Chondrocyte (in vitro differentiated cells): ENCODE measurements at places on chromosomes 3 and 15. TPM values are rescaled to one million over a fixed set of nuclear protein-coding genes. Genes with fewer than 3 reads are reported as not detected.

DNA sequence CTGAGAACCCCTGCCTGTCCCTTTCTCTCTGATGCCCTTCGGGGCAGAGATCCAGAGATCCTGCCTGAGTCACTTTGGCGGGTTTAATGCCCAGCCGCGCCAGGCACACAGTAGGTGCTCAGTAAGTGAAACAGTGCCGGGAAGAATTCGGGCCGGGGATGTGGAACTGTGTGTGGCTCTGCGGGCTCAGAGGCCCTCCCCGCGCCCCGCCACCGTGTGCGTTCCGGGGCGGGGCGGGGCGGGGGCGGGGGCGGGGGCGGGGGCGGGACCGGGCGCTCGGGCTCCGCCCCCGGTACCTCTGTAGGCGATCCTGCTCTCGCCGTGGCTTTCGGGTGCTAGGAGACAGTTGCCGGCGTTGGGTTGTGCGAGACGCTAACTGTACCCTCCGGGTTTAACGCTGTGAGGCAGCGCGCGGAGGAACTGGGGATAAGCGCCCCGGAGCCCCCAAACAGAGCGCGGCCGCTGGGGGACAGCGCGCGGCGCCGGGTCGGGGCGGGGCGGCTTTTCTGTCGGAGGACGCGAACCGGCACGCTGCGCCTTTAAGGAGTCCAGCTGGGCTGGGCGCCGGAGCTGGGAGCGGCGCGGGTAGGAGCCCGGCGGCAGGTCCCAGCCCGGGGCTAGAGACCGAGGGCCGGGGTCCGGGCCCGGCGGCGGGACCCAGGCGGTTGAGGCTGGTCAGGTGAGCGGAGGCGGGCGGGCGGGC is at the start of gene ABHD6:
Gene ABHD6 (plus strand): TSS at position 555 of the 703 bp plus-strand sequence. CDS start 18,795 bp downstream, outside the sequence.
- H3K27ac ChIP-seq, result peak within 1 kb of the TSS; percentile 32
- H3K27me3 ChIP-seq, result no peaks in the 10 kb centered on the region
- H3K36me3 ChIP-seq, result no peaks in the 10 kb centered on the region

- H3K4me3 ChIP-seq, result no peak overlapping the region
- H3K4me1 ChIP-seq, result peaks cover 32% of the 10 kb centered on the region
- H3K27me3 ChIP-seq, result no peaks in the 10 kb centered on the region
- H3K27ac ChIP-seq, result no peak overlapping the region
- DNase-seq, result no peak
- peaks cover 4% of the 10 kb centered on the region for H3K36me3 ChIP-seq
These were observed 56.7 kb upstream of the LMOD3 start for GRCh38 chr3:69178838-69179739.

- no peak overlapping the region for H3K4me3 ChIP-seq
- H3K4me1 ChIP-seq, result no peaks in the 10 kb centered on the region
- H3K36me3 ChIP-seq, result no peaks in the 10 kb centered on the region
- H3K27me3 ChIP-seq, result peaks cover 20% of the 10 kb centered on the region
- H3K27ac ChIP-seq, result no peak overlapping the region
These were observed 105.8 kb upstream of the ARL6 start for GRCh38 chr3:97658668-97659285.

DNA sequence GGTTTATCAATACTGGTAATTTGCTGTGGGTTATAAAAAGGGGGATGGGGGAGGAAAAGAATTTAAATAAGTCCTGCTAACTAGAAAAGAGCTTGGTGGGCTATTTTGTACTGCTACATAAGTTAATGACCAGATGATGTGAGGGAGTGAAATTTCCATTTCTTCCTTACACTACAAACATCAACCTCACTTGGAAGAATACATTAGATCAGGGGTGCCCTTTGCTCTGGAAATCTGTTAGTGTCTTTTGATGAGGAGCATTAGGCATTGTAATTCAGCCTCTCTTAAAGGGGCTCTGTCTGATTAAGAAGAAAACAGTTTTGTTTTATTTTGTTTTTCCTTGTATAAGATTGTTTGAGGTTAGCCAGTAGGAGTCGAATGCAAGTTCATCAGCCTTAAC is 576.4 kb upstream of the TBL1XR1 start:
- H3K27me3 ChIP-seq, result no peaks in the 10 kb centered on the region
- peaks cover 8% of the 10 kb centered on the region for H3K36me3 ChIP-seq
- peaks cover 85% of the 10 kb centered on the region for H3K4me1 ChIP-seq

- H3K4me3 ChIP-seq, result no peak overlapping the region
- no peak overlapping the region for H3K27ac ChIP-seq
- no peaks in the 10 kb centered on the region for H3K36me3 ChIP-seq
- DNase-seq, result no peak
These were observed 638.2 kb upstream of the NAALADL2 start for GRCh38 chr3:174220775-174221554.

- no peaks in the 10 kb centered on the region for H3K27me3 ChIP-seq
- no peak for DNase-seq
- peaks cover 7% of the 10 kb centered on the region for H3K4me1 ChIP-seq
- peaks cover 2% of the 10 kb centered on the region for H3K36me3 ChIP-seq
- no peak overlapping the region for H3K27ac ChIP-seq
These were observed 33.6 kb downstream of the SQOR start for GRCh38 chr15:45668386-45668785.

DNA sequence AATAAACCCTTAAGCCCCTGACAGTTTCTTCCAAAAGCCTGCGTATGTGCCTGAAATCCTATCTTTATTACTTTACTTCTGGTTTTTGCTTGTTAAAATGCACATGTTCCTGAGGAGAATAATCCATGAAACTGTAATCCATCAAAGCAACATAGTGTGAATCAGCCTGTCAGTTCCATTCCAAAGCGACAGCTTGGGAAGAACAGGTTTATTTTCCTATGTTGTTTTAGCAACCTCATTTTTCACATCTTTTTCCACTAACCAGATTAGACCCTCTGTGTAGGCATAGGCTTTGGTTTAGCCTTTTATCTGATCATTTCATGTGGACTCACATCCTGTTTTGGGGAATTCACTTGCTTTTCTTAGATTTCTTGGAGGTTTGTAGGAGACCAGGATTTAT is 988.0 kb downstream of the SQOR start:
- DNase-seq, result no peak
- H3K27me3 ChIP-seq, result no peaks in the 10 kb centered on the region
- H3K4me3 ChIP-seq, result no peak overlapping the region
- no peaks in the 10 kb centered on the region for H3K4me1 ChIP-seq
- H3K27ac ChIP-seq, result no peak overlapping the region
- no peaks in the 10 kb centered on the region for H3K36me3 ChIP-seq

DNA sequence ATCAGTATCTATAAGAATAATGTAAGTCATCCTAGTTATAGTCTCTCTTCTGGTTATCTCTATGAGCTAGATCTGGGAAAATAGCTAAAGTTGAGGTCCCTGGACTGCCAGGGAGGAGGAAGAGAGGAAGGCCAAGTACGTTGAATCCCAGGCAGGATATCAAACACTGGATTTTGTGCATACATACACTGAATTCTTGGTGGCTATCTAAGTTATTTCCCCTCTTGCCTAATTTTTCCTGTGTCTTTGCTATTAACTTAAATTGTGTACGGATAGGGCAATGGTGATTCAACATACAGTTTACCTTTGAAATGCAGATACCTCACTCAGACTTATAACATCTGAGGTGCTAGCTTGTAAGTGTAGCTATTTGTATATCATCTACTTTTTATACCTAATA is 27.2 kb downstream of the FBXO22 start:
- H3K36me3 ChIP-seq, result peaks cover 23% of the 10 kb centered on the region
- no peak for DNase-seq
- no peak overlapping the region for H3K27ac ChIP-seq
- no peaks in the 10 kb centered on the region for H3K27me3 ChIP-seq
- H3K4me3 ChIP-seq, result no peak overlapping the region
- peaks cover 4% of the 10 kb centered on the region for H3K4me1 ChIP-seq

GRCh38 chr3:19559724-19560442 is 374.1 kb downstream of the EFHB start:
- no peak for DNase-seq
- no peaks in the 10 kb centered on the region for H3K36me3 ChIP-seq
- no peaks in the 10 kb centered on the region for H3K4me1 ChIP-seq

- H3K27ac ChIP-seq, result no peak overlapping the region
- no peak for DNase-seq
- H3K4me1 ChIP-seq, result no peaks in the 10 kb centered on the region
- no peaks in the 10 kb centered on the region for H3K36me3 ChIP-seq
- H3K4me3 ChIP-seq, result no peak overlapping the region
These were observed 12.2 kb upstream of the SNRPA1 start for GRCh38 chr15:101307048-101307896.

GRCh38 chr3:173529062-173529711 is 131.6 kb downstream of the NLGN1 start:
- peaks cover 3% of the 10 kb centered on the region for H3K36me3 ChIP-seq
- H3K27ac ChIP-seq, result no peak overlapping the region
- H3K4me1 ChIP-seq, result no peaks in the 10 kb centered on the region
- DNase-seq, result no peak

DNA sequence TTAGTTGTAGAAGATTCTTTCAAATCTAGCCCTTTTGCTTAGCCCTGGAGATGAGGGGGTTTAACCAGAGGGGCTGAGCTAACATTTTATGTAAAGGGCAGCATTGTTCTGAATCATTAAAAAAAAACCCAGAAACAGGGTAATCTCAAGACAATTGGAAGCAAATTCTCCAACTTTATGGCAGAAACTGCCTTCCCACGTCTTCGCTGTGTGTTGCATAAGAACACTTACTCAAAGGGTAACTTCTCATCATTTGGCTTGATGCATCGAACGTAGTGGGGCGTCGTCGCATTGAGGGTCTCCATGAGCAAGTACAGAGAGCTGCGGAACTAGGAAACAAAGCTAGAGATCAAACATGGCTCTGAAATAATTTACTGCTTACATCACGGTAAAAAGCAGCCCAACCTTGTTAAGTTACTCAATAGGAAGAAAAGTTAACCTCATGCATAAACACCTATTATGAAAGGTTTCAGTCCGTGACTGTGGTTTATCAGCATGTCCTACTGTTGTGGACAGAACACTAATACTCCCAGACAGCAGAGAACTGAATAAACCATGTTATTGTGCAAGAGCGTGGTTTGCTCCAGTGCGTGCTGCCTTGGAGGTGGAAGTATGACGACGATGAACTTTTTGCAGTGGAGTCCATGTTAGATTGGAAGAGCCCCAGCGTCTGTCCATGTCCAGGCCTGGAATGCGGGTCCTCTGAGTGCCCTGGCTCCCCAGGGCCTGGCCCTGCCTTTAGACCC is 48.7 kb downstream of the MYO5C start:
- no peak overlapping the region for H3K27ac ChIP-seq
- DNase-seq, result no peak
- no peak overlapping the region for H3K4me3 ChIP-seq
- H3K27me3 ChIP-seq, result no peaks in the 10 kb centered on the region
- peaks cover 10% of the 10 kb centered on the region for H3K4me1 ChIP-seq

- H3K27ac ChIP-seq, result peak overlapping the region; percentile 27
- H3K36me3 ChIP-seq, result peaks cover 38% of the 10 kb centered on the region
- no peak overlapping the region for H3K4me3 ChIP-seq
- peaks cover 9% of the 10 kb centered on the region for H3K4me1 ChIP-seq
- no peaks in the 10 kb centered on the region for H3K27me3 ChIP-seq
These were observed 50.4 kb downstream of the GHSR start for GRCh38 chr3:172397716-172398405.

- no peak overlapping the region for H3K27ac ChIP-seq
- H3K36me3 ChIP-seq, result no peaks in the 10 kb centered on the region
- no peak for DNase-seq
These were observed 184.0 kb downstream of the IGSF11 start for GRCh38 chr3:118850687-118851086.

DNA sequence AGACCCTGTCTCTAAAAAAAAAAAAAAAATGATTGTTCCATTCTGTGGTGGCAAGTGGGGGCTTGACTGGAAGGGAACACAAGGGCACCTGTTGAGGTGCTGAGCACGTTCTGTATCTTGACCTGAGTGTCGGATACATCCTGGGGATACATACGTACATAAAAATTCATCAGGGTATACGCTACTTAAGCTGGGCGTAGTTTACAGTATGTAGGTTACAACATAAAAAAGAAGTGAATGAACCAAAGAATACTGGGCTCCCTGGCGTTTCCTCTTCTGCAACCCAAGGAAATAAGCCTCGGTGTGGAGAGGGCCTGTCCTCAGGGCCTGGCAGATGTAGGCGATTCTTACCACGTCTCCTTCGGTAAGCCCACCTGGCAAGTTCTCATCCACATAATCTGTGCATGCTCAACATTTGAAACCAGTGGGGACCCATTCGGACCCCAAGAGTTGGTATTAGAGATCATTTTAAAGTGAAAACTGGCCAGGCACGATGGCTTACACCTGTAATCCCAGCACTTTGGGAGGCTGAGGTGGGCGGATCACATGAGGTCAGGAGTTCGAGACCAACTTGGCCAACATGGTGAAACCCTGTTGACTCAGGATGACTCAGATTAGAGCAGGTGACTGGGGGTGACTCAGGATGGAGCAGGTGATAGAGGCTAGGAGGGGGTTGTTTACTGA is 5.1 kb upstream of the MUC20 start:
- no peaks in the 10 kb centered on the region for H3K4me1 ChIP-seq
- peaks cover 20% of the 10 kb centered on the region for H3K36me3 ChIP-seq
- no peak overlapping the region for H3K4me3 ChIP-seq
- DNase-seq, result peak; percentile 39

DNA sequence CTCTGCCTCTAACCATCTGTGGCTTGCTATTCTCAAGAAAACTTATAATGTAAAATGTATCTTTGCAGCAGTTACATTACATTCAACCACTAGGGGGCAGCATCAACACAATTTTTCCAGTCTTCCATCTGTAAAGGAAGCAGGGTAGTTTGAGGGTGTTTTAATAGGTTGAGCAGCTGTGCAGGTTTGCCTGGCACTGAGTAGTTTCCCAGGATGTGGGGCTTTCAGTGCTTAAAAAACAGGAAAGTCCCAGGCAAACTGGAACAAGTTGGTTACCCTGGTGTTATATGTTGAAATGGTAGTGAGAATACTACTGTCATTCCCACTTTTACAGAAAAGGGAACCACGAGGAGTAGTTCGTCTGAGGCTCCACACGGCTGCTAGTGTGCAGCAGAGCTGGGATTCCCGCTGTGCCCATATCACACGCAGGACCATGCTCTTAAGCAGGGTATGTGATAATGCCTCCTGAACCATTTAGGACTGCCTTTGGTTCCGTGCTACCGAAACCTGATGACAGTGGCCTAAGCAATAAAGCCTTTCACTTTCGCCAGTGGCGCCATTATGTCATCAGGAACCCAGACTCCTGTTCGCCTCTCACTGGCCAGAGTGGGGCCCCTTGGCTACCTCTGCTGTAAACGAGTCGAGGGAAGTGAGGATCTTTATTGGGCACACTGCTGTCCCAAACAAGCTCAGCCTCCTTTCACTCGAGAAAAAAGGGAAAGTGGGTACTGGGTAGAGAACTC is 64.7 kb upstream of the ZBTB38 start:
- DNase-seq, result no peak
- H3K4me3 ChIP-seq, result no peak overlapping the region
- peaks cover 23% of the 10 kb centered on the region for H3K4me1 ChIP-seq
- H3K27ac ChIP-seq, result no peak overlapping the region

- no peak for DNase-seq
- H3K4me3 ChIP-seq, result no peak overlapping the region
- peaks cover 18% of the 10 kb centered on the region for H3K4me1 ChIP-seq
- no peaks in the 10 kb centered on the region for H3K27me3 ChIP-seq
- H3K36me3 ChIP-seq, result peaks cover 5% of the 10 kb centered on the region
- no peak overlapping the region for H3K27ac ChIP-seq
These were observed 77.2 kb downstream of the IL1RAP start for GRCh38 chr3:190591080-190591479.

ROPN1 gene
- total RNA-seq, result not detected in 3 replicates

CKMT1A gene
- total RNA-seq, result not detected in 3 replicates

TPRG1 gene
- total RNA-seq, result 1.3 to 3.1 TPM (median 3.0 TPM) in 3 replicates

PCSK6 gene
- 0.40 to 2.0 TPM (median 1.4 TPM) in 3 replicates for total RNA-seq

PLA2G4E gene
- not detected in 3 replicates for total RNA-seq

SPESP1 gene
- total RNA-seq, result not detected in 3 replicates

C15orf39 gene
- 12.2 to 33.4 TPM (median 32.9 TPM) in 3 replicates for total RNA-seq

SYNPR gene
- not detected in 3 replicates for total RNA-seq
